ENCODE measurements at places on chromosomes 5 and 9.

DNA sequence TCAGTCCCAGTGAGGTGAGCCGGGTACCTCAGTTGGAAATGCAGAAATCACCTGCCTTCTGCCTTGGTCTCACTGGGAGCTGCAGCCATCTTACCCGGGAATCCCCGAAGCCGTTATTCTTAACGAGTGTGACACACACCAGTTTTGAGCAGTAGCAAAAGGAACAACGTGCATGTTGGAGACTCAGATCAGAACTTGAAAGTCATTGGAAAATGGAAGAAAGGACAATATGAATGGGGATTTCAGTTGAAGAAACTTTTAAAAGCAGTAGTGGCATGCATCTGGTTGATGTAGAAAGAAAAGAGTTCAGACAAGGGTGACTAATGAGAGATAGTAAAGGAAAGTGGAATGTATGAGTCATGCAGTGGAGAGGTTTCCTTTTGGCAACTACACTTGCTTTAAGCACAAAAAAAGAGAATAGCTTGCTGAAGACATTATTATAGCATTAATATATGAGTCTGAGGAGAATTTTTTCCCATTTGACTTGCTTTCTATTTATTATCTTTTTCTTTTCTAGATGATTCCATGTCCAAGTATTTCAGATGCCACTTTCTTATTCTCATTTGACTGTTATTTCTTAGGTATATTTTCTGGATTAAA lies 44.4 kb upstream of the ANKDD1B start:
- no peak for DNase-seq

DNA sequence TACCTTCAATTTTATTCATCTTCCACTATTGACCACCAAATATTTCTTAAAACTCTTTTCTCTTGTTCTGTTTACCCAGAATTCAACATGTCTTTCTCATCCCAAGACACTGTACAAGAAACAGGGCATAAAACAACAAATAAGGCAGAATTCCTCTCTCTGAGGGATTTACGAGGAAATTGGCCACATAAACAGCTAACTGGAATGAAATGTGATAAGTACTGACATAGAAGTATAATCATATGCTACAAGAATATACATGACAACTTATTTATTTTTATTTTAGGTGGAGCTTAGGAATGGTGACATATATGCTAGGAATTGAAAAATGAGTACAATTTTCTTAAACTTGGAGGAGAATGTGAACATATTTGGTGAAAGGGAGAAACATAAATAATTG lies 48.8 kb upstream of the FBN2 start:
- DNase-seq, result no peak

GRCh38 chr9:129547869-129548570 lies 72.9 kb downstream of the C9orf50 start:
- no peak for DNase-seq

- no peak for DNase-seq
Measured at GRCh38 chr5:73295447-73295846, 122.5 kb downstream of the TMEM174 start.

DNA sequence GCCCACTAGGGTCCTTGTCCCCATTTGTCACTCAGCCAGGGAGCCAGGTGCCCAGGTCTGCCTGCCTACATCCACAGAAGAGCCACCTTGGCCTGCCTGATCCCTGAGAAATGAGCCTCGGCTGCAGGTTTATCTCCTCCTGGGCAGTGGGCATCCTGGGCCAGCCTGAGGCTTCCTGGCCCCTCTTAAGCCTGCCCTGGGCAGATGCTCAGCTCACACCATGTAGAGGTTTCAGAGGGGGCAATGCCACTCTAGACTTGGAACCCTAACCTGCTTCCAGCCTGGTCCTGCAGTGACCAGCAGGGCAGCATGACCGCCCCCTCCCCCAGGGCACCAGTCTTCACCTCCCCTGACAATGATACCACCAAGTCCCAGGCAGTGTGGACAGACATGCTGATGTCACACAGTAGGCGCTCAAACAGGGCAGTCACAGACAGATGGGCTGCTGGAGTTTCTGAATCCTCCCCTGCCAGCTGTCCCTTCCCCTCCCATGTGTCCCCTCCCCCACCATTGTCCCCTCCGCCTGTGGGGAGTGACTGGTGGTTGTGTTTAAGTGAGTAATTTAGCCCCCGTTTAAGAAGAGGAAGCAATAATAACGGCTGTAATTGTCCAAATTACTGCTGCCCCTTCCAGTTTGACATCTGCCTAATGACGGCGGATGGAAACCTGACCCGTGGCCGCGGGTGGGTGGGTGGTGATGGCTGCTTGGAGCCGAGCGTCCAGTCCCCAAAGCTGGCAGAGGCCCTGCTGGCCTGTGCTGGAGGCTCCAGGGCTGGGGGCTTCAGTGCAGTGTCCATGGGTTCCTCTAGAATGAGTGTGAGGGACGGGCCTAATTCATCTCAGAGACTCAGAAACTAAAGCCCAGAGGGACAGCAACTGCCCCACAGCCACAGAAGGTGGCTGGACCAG lies 147.7 kb downstream of the BARX1 start:
- no peak for DNase-seq

- DNase-seq, result no peak
Measured at GRCh38 chr9:126234681-126235335, 91.8 kb upstream of the MVB12B start.

DNA sequence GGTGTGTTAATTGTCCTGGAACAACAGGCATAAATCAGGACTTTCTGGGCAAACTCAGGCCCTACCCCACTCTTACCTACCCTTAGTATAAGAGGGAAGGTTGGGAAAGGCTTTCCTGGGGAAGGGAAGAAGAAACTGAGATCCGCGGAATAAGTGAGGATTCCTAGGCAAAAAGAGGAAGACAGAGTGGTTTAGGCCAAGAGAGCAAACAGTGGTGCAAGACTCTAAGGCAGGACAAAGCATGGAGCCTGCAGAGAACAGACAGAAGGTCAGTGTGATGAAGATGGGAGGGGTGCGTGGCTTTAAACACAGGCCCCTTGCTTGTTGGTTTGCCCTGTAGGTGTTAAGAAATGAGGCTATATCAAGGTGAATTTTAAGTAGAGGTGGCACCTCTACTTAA lies 69.4 kb downstream of the TMC1 start:
- no peak for DNase-seq

- no peak for DNase-seq
Measured at GRCh38 chr9:85224301-85224700, 517.5 kb downstream of the AGTPBP1 start.

DNA sequence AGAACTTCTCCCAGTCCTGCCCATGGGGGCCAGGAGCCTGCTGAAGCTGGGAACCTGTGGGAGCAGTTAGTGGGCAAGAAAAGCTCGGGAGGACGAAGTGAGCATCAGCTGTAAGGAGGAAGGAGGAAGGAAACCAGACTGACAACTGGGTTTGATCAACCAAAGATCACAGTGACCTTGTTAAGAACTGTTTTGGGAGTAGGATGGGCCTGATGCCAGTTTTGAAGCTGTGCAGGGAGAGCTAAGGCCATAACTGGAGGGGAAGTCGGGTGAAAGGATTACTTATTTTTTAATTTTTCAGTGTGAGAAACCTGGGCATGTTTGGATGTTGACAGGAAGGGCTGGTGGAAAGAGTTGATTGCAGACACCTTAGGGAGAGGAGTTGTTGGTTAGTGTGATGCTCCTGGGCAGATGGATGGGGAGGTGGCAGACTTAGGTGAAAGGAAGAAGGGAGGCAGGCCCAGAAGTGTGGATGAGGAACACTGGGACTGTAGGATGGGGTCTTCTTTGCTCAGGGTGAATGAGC lies 58.3 kb upstream of the KLF4 start:
- DNase-seq, result no peak

- DNase-seq, result no peak
Measured at GRCh38 chr9:36161187-36161586, 8.0 kb upstream of the CCIN start.

DNA sequence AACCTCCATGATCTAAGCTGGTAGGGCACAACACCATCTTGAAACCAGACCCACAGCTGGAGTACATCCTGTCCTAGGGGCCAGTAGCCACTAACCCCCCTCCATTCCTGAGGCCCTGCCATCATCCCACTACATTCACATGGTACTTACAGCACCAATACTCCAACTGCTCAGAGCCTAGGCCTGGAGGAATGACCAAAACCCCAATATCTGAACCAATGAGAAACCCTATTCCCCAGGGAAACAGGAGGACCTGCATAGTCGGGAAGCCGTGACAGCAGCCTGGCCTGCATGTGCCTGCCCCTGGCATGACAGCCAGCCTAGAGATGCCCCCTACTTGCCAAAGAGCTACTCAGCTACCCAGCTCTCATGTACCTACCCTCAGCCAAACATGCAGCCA lies 65.4 kb upstream of the DMRT1 start:
- DNase-seq, result no peak

GRCh38 chr5:88276378-88276777 lies 7.7 kb upstream of the TMEM161B start:
- DNase-seq, result no peak

- no peak for DNase-seq
Measured at GRCh38 chr5:94707359-94707758, 88.9 kb downstream of the SLF1 start.

DNA sequence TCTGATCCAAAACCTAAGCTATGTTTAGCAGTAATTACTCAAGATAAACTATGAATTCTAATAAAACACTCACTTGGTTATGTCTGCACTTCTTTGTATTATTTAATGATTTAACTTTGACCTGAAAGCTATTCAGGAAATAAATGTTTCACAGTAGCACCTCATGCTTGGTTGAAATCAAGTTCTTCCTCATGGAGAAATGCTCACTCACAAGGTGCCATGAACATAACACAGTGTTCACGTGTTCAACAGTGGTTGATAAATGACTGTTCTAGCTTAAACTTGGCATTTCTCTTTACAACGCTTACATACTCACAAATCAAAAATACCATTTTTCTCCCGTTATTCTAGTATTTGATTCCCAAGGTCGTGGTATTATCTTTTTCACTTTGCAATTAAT lies 35.8 kb downstream of the PUM3 start:
- no peak for DNase-seq

- DNase-seq, result no peak
Measured at GRCh38 chr5:168920019-168920810, 341.0 kb upstream of the PANK3 start.

- no peak for DNase-seq
Measured at GRCh38 chr5:149133795-149134777, 7.2 kb upstream of the ABLIM3 start.

DNA sequence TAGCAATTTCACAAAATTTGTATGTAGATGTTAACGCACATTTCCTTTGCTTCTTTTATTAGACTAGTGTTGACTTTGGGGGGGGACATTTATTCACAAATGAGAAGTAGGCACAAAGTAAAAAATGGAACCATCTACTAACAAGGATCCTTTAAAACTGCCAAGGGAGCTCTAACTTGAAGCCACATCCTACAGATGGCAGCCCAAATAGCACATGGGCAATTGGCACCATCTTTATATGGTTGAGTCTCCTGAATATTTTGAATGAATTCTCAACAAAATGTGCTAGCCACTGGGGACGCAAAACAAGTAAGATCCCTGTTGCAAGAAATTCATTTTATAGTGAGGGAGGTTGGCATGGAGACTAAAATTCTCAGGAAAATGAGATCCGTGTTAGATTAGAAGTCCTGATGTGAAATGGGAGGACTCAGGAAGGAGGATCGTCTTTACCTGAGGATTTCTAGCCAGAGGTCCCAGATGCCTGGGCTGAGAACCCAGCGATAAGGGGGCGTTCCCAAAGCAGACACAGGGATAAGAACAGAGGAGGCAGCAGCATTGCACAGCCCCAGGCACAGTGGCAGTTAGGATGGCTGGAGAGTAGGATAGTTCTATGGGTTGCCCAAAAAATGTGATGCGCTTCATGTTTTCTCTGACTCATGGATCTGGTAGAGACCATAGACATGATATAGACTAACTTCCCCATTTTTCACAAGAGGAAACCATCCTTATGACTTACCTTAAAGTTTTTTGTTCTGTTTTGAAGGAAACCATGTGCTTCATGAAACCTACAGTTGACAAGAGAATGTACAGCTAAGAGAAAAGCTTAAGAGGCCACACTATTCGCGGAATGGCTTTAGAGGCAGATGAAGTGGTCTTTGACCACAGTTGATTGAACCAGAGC lies 37.4 kb downstream of the C9orf152 start:
- no peak for DNase-seq

DNA sequence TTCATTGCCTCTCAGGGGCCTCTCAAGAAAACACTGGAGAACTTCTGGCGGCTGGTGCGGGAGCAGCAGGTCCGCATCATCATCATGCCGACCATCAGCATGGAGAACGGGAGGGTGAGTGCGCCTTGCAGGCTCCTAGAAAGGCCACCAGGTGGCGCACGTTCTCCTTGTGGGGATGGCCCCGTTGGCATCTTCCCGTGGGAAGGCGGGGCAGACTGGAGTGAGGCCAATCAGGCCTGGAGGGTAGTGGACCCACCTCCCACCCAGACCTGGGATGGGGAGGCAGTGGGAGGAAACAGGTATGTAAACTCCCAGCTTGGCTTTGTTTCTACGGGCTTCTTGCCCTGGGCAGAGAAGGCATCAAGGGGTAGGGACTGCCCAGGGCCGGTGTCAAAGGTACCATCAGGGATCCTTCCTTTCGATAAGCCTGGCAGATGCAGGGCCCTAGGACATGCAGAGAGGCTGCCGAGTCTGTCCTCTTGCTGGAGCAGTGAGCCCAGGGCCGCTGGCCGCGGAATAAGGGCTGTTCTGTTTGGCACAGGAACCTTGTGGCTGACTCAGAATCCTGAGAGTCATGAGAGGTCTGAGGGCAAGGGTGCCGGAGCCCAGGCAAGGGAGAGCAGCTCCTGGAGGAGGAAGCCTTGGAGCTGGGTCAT lies 18.9 kb upstream of the SPTLC1 start:
- peak; percentile 54 for DNase-seq

DNA sequence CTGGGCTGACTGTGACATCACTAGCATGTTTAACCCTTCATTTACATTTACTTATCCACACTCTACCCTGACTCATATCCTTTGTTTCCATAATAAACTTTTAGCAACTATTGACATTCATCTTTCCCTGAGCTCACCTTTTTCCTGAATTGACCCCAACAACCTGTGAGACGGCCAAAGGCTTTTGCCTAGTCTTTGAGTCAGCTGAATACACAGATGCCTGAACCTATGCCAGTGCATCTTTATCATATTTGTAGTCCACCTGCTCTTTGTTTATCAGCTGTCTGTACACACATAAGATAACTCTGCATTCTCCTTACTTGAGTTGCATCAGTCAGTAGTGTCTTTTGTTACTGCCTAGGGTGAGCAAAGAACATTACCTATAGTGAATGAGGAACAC lies 128.5 kb upstream of the HMHB1 start:
- DNase-seq, result no peak
